ENCODE measurements at places on chromosomes 5 and 9.

- DNase-seq, result no peak
Measured at GRCh38 chr5:73312872-73313510, 135.6 kb downstream of the FOXD1 start.

GRCh38 chr5:39420482-39421145, 4.2 kb downstream of the DAB2 start:
- DNase-seq, result peak; percentile 84

DNA sequence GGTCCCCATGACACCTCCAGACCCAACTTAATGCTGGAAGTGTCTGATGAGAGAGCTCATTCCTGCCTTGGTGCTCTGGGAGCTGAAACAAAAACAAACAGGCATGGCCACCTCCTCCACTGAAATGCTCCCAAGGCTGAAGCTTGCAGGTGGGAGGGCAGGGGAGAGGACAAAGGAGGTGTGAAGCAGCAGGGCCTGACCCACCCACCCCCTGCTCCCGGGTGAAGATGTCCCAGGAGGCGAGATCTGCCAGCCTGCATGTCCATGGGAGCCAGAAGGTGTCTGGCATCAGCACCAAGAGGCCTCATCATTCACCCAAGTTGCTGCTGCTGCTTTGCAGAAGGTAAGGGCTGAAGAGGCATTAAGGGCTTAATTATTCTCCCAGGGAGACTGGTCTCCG, 4.2 kb upstream of the CCIN start:
- no peak for DNase-seq

DNA sequence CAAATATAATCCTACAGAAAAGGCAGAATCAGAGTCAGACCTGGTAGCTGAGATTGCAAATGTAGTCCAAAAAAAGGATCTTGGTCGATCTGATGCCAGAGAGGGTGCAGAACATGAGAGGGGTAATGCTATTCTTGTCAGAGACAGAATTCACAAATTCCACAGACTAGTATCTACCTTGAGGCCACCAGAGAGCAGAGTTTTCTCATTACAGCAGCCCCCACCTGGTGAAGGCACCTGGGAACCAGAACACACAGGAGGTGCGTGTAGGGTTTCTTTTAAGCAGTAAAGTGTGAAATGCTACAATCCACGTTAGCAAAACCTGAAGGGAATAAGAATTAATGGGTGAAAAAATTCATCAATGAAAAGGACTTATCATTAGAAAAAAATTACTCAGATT, 145.8 kb downstream of the GIN1 start:
- DNase-seq, result no peak

DNA sequence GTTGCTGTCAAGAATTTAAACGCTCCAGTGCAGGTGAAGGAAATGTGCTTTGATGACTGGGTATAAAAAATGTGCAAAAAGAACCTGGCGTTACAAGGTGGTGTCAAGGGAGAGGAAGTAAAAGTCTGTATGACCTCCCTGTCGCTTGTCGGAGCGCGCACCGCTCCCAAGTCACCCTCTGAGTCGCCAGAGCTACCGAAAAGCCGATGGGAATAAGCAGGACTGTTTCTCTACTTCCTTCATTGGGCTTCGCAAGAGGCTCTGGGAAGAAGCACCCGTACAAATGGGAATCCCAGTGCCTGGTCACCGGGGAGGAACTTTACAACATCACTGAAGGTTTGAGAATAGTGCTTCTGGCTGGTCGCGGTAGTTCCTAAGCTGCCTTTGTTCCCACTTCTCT, 1.3 kb upstream of the DMRT2 start:
- DNase-seq, result no peak

DNA sequence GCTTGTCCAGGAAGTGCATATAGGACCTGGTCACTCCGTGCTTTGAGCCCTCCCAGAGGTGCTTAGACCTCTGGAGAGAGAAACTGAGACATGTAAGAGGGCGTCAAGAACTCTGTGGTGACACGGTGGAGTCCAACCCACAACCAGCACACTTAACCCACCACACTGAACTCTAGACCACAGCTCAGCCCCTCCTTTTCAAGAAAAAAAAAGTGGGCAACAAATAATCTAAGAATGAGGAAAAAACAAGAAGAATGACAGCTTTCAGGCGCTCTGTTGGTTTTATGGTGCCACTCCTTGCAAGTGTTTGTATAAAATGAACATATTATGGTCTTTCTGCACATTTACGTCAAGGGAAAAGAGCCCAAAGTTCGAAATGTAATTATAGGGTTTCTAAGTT, 50.2 kb upstream of the SNAPC3 start:
- no peak for DNase-seq

DNA sequence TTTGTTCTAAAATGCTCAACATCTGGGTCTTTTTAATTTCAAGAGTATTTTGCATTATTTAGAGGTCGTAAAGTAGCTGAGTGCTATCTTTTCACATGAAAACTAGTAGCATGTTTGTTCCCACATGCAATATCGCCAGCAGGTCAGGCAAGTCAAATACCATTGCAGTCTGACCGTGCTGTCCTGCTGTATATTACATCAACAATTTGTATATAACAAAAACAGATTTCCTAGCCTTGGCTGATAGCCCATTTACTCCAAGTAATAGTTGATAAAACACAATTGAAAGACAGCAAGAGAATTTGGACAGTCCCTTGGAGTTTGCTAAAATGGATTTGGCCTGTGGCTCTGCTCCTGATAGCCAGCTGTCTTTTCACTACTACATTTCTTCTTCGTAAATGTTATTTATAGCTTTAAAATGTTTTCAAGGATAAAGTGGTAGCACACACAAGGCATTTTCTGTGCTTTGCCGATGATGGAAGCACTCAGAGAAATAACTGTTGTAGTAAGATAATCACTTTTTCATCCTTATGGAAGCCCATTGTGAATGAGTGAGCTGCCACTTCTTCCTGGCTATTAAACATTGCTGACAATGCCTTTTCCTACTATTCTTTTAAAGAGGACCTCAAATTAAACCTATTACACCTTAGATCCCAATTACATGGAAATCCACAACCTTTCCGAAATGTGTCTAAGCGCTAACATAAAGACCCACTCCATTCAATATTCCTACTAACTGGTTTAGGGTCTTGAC, 992.1 kb downstream of the MAT2B start:
- no peak for DNase-seq

DNA sequence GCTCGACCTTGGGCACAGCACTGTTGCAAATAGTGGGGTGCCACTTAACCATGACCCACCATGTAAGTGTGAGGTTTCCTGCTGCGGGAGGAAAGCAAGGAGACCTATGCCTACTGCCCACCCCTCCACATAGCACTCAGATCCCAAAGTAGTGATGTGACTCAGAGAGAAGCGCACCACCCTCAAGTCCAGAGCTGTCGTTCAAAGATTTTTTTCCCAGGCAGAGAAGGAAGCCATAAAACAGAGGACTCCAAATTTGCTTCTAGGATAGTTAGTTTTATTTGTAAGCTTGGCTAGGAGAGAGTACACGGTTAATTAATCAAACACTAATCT, 19.3 kb downstream of the UGT3A1 start:
- no peak for DNase-seq
